HuH-7.5 (cell line): ENCODE measurements at places on chromosomes 13 and 19.

- no peak for DNase-seq
Observed at GRCh38 chr19:47353307-47353712, 4.2 kb downstream of the DHX34 start.

DNA sequence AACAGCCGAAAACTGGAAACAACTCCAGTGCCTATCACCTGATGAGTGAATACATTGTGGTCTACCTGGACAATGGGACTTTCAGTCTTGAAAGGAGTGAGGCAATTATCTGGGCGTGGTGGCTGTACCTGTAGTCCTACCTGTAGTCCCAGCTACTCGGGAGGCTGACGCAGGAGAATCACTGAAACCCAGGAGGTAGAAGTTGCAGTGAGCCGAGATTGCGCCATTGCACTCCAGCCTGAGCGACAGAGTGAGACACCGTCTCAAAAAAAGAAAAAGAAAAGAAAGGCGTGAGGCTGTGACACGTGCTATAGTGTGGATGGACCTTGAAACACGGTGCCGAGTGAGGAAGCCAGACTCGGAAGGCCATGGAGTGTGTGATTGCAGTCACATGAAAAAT, 4.1 kb upstream of the NTN5 start:
- no peak for DNase-seq

- DNase-seq = no peak
Observed at GRCh38 chr19:35294328-35294727, 2.4 kb downstream of the MAG start.

DNA sequence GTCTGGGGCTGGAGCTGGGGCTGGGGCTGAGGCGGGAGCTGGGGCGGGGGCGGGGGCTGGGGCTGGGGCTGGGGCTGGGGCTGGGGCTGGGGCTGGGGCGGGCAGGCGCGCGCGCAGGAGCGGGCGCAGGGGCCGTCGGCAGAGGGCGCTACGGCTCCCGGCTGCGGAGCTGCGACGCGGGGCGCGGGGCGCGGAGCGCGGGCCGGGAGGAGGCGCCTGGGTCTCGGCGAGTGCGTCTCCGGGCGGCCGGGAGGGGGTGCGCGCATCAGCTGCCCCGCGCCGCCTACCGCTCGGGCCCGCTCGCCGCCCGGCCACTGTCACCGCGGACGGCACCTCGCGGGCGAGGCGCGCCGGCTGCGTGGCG, 422 bp upstream of the MTUS2 start:
- DNase-seq = peak; percentile 71

GRCh38 chr13:111858571-111858970, 208.4 kb upstream of the SOX1 start:
- no peak for DNase-seq

DNA sequence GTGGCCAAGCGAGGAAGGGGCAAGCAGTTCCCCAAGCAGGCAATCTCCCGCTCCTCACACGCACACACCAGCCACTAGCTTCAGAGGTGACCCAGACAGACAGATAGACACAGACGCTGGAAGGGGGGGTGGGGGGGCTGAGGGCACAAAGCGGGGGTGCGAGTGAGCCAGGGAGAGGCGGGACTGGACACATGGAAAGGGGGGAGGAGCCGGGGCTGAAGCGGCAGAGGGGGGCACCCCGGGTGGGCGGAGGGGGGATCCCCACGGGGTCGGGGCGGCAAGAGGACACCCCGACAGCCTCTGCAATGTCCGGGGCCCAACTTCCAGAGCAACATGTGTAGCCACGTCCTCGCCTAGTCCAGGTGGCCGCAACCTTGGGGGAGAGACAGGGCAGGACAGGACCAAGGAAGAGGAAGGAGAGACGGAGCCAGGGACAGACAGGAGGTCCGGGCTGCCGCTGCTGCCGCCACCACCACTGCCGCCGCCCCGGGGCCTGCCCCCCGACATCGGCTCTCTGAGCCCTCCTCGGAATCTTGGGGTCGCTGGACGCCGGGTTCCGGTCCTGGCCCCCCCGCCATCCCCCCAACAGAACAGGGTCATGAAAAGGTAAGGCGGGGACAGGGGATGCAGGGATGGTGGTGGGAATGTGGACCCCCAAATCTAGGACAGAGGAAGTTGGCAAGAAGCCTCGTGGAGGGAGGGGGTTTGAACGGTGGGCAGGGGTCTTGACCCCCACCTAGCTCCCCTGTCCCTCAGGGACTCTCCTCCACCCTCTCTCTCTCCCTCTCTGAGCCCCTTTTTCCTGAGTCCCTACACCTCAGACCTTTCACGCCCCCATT, 1.1 kb downstream of the GRIN2D start:
- DNase-seq = peak; percentile 30

GRCh38 chr13:109297628-109298027, 488.8 kb downstream of the IRS2 start:
- DNase-seq = no peak

- no peak for DNase-seq
Observed at GRCh38 chr13:35987572-35988513, 143.3 kb downstream of the DCLK1 start.

DNA sequence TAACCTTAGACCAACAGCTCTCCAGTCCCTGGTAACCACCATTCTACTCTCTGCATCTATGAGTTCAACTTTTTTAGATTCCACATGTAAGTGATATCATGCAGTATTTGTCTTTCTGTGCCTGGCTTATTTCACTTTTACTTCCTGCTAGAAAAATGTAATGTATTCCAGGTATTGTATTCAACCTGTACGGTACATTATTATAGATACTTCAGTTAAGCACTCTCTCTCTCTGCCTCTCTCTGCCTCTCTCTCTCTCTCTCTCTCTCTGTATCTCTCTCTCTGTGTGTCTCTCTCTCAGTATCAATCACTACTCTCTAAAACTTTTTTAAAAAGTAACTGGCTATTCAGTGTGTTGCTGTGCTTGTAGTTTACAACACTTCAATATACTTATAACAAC, 8.4 kb downstream of the DACH1 start:
- DNase-seq = no peak

DNA sequence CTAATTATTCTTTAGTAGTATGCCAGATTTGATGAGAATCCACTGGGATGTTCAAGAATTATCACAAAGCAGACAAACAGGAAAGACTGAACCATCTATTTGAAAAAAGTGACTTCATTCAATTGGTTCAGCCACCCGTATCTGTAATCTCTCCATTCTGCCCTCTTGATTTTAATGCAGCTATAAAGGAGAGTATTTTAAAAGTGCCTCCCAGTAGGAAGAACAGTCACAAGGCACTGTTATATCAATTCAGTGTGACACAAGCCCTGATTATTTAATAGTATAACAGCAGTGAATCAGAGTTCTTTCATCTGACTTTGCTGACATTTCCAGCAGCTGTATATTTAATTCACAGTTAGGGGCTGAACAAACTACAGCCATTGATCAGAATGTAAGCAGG, 77.3 kb upstream of the SLAIN1 start:
- DNase-seq = no peak

GRCh38 chr13:44968434-44968815, 20.8 kb downstream of the NUFIP1 start:
- DNase-seq = no peak

GRCh38 chr19:55284405-55285058, 735 bp downstream of the BRSK1 start:
- DNase-seq = no peak

DNA sequence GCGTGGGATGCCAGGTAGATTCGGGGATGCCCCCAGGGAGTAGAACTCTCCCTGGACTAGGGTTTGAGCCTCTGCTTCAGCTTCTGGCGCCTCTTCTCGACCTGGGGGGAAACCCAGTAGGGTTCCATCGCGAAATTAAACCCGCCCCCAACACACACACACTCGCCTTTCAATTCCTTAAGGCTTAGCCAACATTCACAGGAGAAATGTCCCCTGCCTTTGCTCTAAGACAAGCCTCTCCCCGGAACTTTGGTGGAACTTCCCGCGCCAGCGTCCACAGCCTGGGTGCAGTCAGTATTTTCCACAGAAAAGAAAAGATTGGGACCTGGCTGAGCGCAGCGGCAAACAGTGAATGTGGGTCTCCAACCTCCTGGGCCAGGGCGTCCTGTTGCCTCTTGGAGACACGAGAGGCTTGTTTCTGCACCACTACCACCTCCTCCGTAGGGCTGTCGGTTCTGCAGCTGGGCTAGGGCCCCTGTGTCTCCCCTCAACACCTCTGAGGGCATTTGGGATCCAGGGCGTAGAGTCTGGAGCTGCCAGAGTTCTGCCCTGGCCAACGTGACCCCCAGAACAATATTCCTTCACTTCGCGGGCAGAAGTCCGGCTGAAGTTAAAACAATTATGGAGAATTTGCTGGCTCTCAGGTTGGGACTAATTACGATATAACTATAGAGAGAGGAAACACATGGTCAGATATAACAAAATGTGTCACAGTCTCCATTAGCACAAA, 3.2 kb downstream of the PDX1 start:
- DNase-seq = no peak
